Right atrium auricular region (tissue), 2 donors: ENCODE measurements at places on chromosomes 1 and 21. TPM values are rescaled to one million over a fixed set of nuclear protein-coding genes. Genes with fewer than 3 reads are reported as not detected.

- no peak overlapping the region for H3K4me3 ChIP-seq
- DNase-seq = no peak
- no peaks in the 10 kb centered on the region for H3K4me1 ChIP-seq
- no peaks in the 10 kb centered on the region for H3K27me3 ChIP-seq
Observed at GRCh38 chr1:157115851-157116736, 16.5 kb upstream of the ETV3L start.

- no peak overlapping the region for H3K27ac ChIP-seq
- no peaks in the 10 kb centered on the region for H3K4me1 ChIP-seq
- H3K36me3 ChIP-seq = no peaks in the 10 kb centered on the region
- DNase-seq = no peak
- no peak overlapping the region for H3K4me3 ChIP-seq
Observed at GRCh38 chr1:171613282-171613681, 8.8 kb upstream of the MYOCOS start.

- no peak for DNase-seq
- H3K27ac ChIP-seq = no peak overlapping the region
- H3K4me3 ChIP-seq = no peak overlapping the region
- H3K4me1 ChIP-seq = no peaks in the 10 kb centered on the region
- no peaks in the 10 kb centered on the region for H3K36me3 ChIP-seq
Observed at GRCh38 chr1:44724296-44724954, 6.5 kb downstream of the RNU5D-1 start.

DNA sequence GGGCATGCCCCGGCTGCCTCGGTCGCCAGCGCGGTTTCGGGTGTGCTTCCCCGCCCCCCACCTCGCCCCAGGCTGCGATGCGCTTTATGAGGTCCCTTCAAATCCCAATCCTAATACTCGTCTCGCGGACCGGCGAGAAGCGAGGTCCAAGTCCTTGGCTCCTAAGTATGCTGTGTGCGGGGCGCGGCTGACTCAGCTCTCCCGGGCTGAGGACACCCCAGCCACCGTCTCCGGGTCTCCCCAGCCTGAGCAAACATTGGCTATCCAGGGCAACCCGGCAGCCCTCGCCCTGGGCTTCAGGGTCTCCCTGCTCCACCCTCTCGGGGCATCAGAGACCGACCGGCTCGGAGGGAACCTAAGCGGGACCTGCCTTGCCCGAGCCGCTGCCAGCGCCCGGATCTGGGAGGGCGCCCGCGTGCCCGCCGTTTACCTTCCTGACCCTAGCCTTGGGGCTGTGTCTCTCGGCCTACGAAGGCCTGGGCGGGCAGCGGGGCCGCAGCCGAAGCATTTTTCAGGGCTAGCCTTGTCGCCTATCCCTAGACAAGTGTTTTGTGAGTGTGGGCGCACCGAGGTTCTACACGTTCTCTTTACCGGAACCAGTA, 1.2 kb downstream of the ITPKB start:
- peaks cover 5% of the 10 kb centered on the region for H3K27me3 ChIP-seq
- H3K4me1 ChIP-seq = peaks cover 33% of the 10 kb centered on the region
- H3K36me3 ChIP-seq = peaks cover 10% of the 10 kb centered on the region

CAMSAP2 gene
- total RNA-seq = 34.6 TPM

TRAF3IP3 gene
- total RNA-seq = 2.2 TPM

DMRTA2 gene
- total RNA-seq = not detected

LHX8 gene
- not detected for total RNA-seq
